ENCODE measurements at places on chromosomes 12 and 14.
A peak's percentile ranks its signal among the peaks of the same experiment; 100 is the strongest.

DNA sequence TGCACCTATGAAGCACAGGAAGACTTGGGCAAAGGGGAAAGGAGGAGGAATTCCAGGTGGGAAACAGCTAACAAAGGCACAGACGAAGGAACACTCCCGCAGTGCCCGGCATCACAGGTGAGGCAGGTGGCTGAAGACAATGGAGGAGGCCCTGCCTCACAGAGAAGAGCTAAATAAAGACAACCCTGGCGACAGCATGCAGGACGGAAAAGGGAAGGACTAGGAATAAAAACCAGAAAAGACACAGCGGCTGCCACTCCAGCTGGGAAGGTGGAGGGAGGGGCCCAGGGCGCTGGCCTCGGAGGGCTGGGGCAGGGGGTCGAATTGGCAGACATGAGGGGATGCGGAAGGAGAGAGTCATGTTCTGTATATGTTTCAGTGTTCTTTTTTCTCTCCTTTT is 43.0 kb upstream of the ANO2 start:
- DNase-seq, result no peak

GRCh38 chr12:89733579-89734201 is 25.1 kb upstream of the ATP2B1 start:
- no peak for DNase-seq

DNA sequence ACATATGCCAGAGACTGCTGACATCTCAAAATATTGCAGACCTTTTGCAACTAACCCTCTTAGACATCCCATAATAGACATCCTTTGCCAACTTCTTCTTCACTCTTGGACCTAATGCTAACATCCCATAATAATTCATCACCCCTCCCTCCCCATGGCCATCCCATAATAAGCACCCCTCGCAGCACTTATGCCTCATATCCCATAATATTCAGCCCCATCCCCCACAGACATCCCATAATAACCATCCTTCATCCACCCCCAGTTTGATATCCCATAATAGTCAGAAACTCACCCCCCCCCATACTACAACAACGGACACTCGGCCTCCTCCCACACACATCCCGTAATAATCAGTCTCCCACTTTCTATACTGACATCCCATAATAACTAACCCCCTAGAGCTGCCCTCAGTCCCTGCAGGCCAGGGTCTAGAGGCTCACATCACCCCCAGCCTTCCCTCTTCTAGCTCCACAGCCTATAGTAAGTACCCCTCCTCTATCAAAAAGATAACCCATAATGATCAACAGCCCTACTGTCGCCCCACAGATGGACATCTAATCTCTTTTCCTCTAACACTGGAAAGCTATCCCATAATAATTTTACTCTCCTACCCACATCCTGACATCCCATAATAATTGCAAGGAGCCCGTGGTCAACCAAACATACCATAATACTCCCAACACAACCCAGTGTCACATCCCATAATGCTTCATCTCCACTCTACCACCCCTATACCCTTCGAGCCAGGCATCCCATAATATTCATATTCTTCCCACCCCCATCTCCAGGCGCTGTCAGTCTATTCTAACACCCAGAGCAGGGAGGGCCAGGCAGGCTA is 792 bp upstream of the CHD4 start:
- peak; percentile 65 for DNase-seq

- DNase-seq, result peak; percentile 67
Observed at GRCh38 chr12:9634177-9634803, 26.6 kb upstream of the KLRB1 start.

DNA sequence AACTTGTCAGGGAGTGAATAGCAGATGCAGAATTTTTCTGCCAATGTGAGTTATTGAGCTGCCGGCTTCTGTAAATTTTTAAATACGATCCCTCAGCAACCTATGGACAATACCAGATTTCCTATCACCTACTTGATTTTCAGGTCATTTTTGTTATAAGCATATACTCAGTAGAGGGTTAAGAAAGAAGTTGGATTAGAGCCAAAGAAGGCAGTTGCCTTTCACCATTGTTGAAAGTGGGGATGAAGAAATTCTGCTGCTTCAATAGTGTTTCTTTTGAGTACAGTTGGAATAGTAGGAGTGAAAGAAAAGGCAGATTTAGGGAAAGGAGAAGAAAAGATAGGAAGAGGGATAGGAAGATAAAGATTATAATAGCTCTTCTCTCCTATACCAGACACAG is 197.1 kb downstream of the ATP23 start:
- DNase-seq, result no peak

- no peak for DNase-seq
Observed at GRCh38 chr12:22821985-22822384, 197.0 kb downstream of the ETNK1 start.

DNA sequence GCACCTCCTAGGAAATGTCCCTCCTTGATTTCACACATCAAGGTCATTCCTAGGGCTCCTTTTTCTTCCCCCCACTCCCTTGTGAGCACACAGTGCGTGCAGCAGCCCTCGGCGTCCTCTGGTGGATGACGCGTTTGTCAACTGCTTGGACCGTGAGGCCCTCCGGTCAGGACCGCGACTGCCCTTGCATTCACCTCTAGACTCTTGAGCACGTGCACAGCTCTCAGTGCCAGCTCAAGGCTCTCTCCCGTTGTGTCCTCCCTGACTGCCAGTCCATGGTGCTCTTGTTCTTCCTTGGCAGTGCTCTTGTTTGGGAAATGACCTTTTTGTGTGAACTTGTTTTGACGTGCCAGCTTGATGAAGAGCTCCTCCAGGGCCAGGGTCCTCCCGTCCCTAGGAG is 67.9 kb downstream of the TSPAN9 start:
- DNase-seq, result no peak

GRCh38 chr14:100629696-100630095 is 42.5 kb upstream of the BEGAIN start:
- DNase-seq, result no peak

DNA sequence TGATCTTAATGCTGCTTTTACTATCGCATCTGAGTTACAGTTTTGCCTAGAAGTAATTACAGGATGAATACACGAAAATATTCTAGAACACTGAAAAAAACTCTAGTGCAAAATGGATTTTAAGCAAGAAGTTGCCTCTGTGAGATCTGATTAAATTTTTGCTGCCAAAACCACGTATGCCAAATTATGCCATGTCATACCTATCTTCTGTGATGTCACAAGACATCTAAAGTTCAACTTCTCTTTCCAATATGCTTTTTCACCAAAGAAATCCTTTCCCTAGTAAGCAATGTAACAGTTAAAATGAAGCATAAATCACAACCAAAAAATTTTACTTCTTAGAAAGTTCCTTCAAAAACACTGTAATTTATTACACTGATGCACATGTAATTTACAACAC is 39.6 kb downstream of the HECTD4 start:
- DNase-seq, result no peak

GRCh38 chr14:30069536-30069935 is 141.9 kb upstream of the PRKD1 start:
- no peak for DNase-seq

DNA sequence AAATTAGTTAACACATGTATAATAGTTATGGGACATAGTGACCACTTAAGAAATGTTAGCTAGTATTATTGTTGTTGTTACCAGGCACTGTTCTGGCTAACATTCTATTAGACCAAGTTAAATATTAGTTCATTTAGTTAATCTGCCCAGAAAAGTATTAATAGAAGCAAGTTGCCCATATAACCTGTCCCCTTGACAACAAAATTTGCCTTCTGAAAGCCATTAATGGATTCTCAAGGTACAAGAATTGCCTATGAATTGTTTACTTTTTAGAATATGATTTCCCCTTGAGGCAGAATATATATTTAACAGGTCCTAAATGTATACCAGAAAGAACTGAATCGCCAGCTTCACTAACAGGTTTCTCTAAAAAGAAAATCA is 167.3 kb upstream of the TMCC3 start:
- no peak for DNase-seq

GRCh38 chr12:132279184-132279889 is 50.1 kb downstream of the GALNT9 start:
- DNase-seq, result no peak

DNA sequence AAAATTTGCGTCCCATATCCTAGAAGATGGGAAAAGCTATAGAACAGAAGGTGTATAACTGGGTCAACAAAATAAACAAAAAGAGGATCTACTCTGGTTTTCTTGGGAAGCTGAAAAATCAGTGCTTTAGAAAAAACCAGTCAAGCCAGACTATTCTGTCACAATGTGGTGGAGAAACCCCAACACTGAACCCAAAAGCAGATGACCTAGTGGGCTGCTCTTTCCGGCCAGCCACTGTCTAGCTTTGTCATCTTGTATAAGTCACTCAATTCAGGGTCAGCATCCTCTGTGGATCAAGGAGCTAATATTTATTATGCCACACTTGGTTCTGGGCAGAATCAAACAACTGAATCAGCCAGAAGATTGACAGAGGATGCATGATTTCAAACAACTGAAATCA is 26.6 kb upstream of the TMCC3 start:
- no peak for DNase-seq

GRCh38 chr12:25811656-25812126 is 146.8 kb upstream of the RASSF8 start:
- DNase-seq, result no peak

DNA sequence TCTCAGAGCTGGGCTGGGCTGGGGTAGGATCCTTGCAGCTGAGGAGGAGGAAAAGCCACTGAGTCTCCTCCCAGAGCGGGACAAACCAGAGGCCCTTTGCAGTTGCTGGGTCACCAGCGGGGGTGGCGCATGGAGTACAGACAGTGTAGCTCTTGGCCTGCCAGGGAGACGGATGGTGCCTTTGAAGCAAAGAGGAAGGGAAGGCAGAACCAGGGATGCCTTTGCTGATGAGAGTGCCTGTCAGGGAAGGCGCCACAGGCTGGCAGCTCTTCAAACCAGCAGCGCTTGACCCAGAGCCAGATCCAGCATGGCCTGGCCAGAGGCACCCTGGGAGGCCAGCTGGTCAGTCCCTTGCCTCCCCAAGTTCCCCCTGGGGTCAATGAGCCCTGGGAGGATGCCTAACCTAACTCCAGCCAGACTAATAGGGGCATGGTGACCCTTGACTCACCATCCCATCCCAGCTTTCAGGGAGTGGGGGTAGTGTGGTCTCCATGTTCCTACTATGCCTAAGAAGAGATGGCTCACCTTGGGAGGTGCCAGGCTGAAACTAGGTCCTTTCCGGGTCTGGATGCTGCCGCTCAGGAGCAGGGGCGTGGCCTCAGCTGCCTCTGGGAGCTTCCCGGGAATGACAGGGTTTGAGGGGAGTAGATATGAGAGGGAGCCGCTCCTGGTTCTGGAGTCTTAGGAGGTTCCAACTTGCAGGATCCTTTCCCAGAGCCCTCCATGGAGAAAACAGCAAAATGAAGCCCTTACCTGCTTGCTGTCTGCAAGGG is 19.8 kb downstream of the VASH1 start:
- DNase-seq, result no peak

- DNase-seq, result no peak
Observed at GRCh38 chr12:120314220-120314619, 12.1 kb downstream of the SIRT4 start.

Data from stimulated activated CD4-positive, alpha-beta T cell treated with anti-CD3 and anti-CD28 coated beads, Interleukin-4, amount 100 ng/mL, for 4 hours (primary cell).